ENCODE measurements at places on chromosomes 2 and 18.

DNA sequence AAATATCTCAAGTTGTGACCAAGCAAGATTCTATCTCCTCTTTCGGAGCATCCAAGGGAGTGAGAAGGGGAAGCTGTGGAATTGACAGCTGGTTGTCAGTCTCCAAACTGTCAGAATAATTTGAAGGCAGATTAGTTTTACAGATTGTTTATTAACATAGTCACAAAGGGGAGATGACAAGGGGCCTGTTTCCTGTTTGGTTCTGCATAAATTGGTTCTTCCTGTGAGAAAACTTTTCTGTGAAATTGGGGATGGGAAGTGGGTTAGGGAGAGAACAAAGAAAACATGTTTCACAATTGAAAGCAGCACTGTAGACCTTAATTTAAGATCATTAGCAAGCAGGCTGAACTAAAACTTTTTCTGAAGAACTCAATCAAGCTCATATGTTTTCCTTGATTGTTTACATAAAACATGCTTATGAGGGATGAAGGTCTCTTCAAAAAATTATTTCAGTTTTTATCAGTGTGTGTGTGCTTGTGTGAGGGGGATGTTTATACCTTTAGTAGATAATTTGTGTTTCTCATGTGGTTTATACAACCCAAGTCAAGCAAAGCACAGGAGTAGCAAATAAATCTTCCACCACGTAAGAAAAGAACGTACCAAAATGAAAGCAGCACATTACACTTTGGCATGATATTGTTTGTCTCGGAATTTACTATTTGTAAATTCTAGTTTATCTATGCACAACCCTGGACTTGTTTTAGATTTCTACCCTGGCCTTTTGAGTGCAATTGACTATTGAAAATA, 604.9 kb upstream of the CDH2 start:
- peak; percentile 35 for DNase-seq

- DNase-seq, result no peak
Measured at GRCh38 chr2:181139831-181140230, 159.4 kb downstream of the UBE2E3 start.

DNA sequence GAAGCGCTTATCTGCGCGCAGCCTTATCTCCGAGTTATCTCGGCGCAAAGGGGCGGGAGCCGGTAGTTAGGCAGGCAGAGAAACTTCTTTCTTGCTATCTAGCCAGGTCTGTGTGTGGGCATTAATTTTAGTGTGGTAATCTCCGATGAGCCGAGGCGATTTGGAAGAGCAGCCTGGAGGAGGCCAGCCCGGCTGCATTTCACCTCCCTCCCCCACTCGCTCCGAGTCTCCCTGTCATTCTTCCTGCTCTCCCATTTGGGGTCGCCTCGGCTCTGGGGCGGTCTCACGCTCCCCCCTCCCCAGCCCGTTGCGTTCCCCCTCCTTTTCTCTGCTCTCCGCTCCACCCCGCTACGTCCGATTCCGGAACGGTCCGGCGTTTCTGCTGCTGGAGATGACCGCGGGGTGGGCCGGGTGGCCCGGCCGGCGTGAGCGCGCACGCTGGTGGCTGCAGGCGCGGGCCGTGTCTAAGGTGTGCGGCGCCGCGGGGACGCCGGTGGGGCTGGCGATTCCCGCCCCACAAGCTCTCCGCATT, 566 bp downstream of the GATA6 start:
- DNase-seq, result peak; percentile 64

DNA sequence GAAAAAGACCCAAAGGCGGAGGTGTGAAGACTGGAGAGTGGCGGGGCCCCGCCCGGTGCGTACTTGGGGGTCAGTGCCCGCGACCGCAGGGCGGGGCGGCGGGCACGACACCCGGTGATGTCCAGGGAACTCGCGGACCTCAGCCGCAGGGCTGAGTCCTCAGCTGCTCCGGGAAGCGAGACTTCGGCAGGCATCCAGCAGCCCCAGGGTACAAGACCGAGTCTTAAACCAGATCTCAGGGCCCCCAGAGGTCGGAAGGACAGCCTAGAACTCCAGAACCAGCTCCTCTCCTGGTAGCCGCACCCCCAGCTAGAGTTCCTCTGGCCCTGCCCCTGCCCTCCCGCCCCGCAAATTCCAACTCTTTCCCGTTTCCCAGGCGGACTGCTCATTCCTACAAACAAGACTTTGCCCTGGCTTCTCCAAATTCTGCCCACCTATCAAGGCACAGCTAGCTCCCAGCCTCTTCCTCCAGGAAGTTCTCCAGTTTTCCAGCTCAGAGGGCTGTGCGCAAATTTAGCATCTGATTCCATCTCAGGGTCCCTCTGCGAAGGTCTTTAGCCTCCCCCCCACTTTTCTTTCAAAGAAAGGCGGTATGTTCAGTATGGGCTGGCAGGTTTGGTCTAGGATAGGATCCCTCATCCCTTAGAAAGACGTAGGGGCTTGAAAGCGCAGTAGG, 26.0 kb upstream of the NOTO start:
- DNase-seq, result peak; percentile 34

DNA sequence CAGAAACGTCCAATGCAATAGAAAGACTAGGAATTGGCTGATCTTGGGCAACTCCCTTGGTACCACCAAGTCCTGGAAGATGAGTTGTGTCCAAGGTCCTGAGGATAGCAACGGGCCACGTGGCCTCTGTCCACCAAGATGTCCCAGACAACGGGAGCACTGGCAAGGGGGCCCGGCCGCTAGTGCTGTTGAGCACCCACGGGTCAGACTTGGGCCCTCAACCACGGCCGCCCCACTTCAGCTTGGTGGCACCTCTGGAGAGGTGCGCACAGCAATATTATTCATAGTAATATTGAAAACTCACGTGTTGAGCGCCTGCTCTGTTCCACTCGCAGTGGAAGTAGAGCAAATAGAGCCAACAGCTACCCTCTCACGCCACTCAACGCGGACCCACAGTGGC, 19.0 kb downstream of the PASK start:
- DNase-seq, result no peak

DNA sequence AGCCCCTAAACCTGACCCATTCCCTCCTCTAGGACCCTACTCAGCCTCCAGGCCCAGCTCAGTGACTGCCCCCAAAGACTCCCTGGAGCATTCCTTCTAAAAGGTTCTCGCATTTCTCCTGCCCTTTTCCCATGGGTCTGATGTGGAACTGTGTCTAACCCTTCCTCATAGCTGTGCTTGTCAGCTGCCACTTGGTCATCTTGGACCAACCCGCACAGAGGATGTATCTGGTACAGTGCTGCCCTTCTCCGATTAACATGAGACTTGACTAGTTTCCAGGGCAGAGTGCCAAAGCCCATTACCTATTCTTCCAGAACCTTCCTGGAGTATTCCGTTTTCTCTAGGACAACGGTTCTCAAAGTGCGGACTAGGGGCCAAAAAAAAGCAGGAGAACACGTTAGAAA, 518 bp upstream of the NFU1 start:
- peak; percentile 71 for DNase-seq

DNA sequence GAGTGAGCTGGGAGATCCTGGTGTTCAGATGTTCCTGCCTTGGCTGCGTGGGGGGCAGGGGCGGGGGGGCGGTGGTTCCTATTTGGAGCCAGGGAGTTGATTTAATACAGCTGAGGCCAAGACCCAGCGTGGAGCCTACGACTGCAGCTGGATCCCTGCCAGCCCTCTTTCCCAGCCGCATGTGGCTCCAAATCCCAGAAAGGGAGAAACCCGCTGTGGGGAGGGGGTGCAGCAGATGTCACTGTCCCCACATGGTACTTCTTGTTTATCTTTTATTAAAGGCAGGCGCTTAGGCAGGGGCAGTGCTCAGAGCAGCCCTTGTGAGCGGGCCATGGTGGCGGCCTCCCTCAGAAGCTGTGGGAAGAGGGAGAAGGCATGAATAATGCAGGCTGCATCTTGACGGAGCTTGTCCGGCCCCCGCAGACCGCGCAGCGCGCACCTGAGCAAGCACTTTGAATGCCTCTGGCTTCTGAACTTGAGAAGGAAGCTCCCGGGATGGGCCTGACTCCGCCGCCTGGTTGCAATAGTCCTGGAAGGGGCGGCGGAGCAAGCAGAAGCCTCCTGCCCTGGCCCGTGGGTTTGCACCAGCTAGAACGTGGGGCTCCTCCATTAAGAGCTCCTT, 112.1 kb downstream of the GLI2 start:
- DNase-seq, result no peak

DNA sequence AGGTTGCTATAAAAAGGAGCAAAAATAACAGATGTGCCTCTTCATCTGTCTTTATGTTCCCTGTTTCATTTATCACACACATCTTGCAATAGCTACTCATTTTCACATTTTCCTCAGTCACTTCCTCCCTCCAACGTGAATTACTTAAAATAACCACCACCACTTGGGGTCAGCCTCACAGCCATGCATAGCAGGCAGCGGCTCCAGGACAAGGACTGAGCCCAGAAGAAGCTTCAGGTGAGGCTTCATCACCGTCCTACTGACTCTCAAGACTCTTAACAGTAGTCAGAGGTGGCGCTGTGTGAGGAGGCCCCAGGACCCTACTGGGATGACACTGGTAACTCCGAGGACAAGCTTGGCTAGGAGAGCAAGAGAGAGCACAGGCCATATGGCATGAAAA, 15.5 kb upstream of the ST8SIA5 start:
- no peak for DNase-seq

- DNase-seq, result no peak
Measured at GRCh38 chr2:45388541-45389100, 222.4 kb downstream of the SRBD1 start.

- DNase-seq, result no peak
Measured at GRCh38 chr2:169258045-169258601, 104.2 kb downstream of the LRP2 start.

DNA sequence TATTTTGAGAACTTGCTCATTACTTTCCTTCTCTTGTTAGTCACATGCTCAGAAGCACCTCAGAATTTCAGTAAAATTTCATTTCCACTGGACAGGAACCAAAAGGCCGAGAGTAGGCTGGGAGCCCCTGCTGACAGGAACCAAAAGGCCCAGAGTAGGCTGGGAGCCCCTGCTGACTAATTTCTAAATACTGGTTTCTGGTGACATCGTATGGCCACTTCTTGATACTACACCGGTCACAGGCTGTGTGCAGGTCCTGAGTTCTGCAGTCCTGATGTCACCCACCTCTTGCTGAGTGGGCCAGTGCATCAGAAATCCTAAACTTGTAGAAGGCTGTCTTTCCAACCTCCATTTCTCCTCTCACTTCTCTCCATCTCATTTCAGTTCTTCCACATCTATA, 17.7 kb upstream of the EN1 start:
- peak; percentile 78 for DNase-seq

GRCh38 chr2:127597046-127597983, 48.6 kb upstream of the GPR17 start:
- DNase-seq, result no peak

DNA sequence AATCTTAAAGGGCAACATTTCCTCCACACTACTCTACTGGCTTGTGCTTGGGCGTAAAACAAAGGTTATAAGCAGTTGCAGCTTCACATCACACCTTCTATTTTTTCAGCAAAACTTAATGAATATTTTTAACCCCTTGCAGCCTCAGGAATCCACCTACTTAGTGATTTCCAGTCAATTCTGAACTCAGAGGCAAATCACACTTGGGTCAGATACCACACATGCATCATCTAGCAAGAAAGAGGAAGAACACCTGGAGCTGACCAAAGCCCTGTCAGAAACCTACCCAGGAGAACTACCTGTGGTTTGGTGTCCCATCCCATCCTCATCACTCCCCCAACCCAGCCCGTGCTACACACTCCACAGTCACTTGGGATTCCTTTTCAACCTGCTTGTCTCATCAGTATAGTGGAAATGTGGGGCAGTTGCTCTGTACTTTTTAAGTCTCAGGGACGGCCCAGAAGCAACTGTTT, 25.5 kb downstream of the PIAS2 start:
- DNase-seq, result no peak

Measured in dermis blood vessel endothelial cell (primary cell).